Right atrium auricular region (tissue), 2 donors: ENCODE measurements at places on chromosomes 12 and 14. TPM values are rescaled to one million over a fixed set of nuclear protein-coding genes. Genes with fewer than 3 reads are reported as not detected.
A peak's percentile ranks its signal among the peaks of the same experiment; 100 is the strongest.

EEF1AKMT3 gene
- 3.6 TPM for total RNA-seq

TRMT5 gene
- total RNA-seq = 4.2 TPM

SIX4 gene
- 4.1 TPM for total RNA-seq

PRB2 gene
- not detected for total RNA-seq

LTB4R gene
- total RNA-seq = 1.9 TPM

ACOT4 gene
- 0.52 TPM for total RNA-seq

CLEC4A gene
- total RNA-seq = not detected

PIWIL1 gene
- not detected for total RNA-seq

ASIC1 gene
- 0.24 TPM for total RNA-seq

MGP gene
- total RNA-seq = 454 TPM

KRT3 gene
- total RNA-seq = not detected

KRT1 gene
- not detected for total RNA-seq

OR6C2 gene
- total RNA-seq = not detected

TAS2R8 gene
- not detected for total RNA-seq

DNA sequence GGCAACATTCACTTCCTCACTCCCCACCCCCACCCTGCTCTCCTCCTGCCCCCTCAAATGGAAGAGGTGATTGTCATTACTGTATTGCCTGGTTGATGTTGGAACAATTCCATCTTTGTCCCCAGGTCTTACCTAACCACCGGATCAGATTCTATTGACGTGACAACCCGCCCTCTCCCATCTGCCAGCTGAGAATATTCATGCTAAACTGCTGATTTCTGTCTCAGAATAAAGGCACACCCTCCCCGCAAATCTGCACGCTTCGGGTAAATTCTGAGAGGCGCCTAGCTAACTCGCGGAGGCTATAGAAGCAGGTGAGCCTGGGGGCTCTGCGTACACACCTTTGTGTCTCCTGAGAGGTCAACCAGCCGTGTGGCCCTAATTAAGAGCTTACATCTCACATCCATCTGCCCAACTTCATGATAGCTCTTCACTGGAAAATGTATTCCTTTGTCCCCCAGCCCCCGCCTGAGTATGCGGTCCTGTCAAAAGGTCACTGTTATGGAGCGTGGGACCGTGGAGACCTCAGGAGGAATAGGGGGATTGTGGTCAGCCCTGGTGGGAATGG lies 1054.3 kb downstream of the VRK1 start:
- no peak overlapping the region for H3K27ac ChIP-seq
- no peaks in the 10 kb centered on the region for H3K4me1 ChIP-seq
- no peak for DNase-seq
- no peaks in the 10 kb centered on the region for H3K27me3 ChIP-seq
- H3K36me3 ChIP-seq = no peaks in the 10 kb centered on the region

DNA sequence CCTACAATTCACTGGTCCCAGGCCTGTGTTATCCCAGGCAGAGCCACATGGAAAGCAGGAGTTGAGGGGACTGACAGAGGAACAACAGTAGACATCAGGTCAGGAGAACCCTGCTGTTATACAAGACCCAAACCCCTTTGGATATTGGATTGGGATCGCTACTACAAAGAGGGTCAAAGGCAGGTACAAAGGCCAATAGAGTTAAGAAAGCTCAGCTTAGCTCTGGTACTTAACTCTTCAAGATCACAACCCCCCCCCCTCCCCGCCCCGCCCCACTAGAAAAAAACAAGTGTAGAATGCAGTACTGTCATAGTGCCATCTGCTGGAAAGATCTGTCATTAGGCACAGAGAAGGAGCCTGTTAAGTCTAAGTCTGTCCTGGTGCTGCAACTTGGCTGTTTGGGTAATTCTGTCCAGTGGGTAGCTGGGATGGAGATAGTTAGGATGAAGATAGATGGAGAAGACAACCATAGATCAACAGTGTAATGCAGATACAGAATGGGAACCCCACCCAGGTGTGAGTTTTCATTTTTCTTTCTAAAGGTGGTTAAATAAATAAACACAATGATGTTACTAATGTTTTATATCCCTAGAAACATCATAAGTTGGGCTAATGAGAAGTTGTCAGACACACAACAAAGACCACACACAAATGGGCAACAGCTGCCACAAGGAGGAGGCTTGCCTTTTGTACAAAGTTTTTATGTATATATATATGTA lies 17.2 kb downstream of the REM2 start:
- no peak overlapping the region for H3K4me3 ChIP-seq
- H3K36me3 ChIP-seq = peaks cover 49% of the 10 kb centered on the region
- H3K27me3 ChIP-seq = no peaks in the 10 kb centered on the region
- H3K4me1 ChIP-seq = peaks cover 12% of the 10 kb centered on the region
- no peak overlapping the region for H3K27ac ChIP-seq

GRCh38 chr14:50383618-50384225 lies 13.0 kb downstream of the CDKL1 start:
- no peaks in the 10 kb centered on the region for H3K27me3 ChIP-seq
- H3K4me1 ChIP-seq = no peaks in the 10 kb centered on the region
- no peak overlapping the region for H3K4me3 ChIP-seq

GRCh38 chr12:66188584-66189485 lies at the start of gene IRAK3:
IRAK3 (plus strand) TSS chr12:66189214; CDS start chr12:66189300, 86 bp downstream.
- DNase-seq = peak; percentile 97
- peaks cover 19% of the 10 kb centered on the region for H3K4me1 ChIP-seq
- peak within 1 kb of the TSS; percentile 57 for H3K4me3 ChIP-seq
- H3K36me3 ChIP-seq = no peaks in the 10 kb centered on the region
- no peaks in the 10 kb centered on the region for H3K27me3 ChIP-seq

- DNase-seq = no peak
- no peaks in the 10 kb centered on the region for H3K36me3 ChIP-seq
- H3K4me1 ChIP-seq = no peaks in the 10 kb centered on the region
- H3K27me3 ChIP-seq = no peaks in the 10 kb centered on the region
- no peak overlapping the region for H3K27ac ChIP-seq
These were observed 16.8 kb upstream of the CACNA2D4 start for GRCh38 chr12:1935242-1935641.

- no peak for DNase-seq
- no peaks in the 10 kb centered on the region for H3K4me1 ChIP-seq
- H3K27me3 ChIP-seq = no peaks in the 10 kb centered on the region
- H3K4me3 ChIP-seq = no peak overlapping the region
These were observed 97.1 kb downstream of the ARF6 start for GRCh38 chr14:49989966-49990365.

- no peaks in the 10 kb centered on the region for H3K4me1 ChIP-seq
- no peaks in the 10 kb centered on the region for H3K36me3 ChIP-seq
- H3K27ac ChIP-seq = peak overlapping the region; percentile 100
- H3K4me3 ChIP-seq = peak overlapping the region; percentile 96
These were observed 848 bp downstream of the CTDSP2 start for GRCh38 chr12:57845478-57846284.

DNA sequence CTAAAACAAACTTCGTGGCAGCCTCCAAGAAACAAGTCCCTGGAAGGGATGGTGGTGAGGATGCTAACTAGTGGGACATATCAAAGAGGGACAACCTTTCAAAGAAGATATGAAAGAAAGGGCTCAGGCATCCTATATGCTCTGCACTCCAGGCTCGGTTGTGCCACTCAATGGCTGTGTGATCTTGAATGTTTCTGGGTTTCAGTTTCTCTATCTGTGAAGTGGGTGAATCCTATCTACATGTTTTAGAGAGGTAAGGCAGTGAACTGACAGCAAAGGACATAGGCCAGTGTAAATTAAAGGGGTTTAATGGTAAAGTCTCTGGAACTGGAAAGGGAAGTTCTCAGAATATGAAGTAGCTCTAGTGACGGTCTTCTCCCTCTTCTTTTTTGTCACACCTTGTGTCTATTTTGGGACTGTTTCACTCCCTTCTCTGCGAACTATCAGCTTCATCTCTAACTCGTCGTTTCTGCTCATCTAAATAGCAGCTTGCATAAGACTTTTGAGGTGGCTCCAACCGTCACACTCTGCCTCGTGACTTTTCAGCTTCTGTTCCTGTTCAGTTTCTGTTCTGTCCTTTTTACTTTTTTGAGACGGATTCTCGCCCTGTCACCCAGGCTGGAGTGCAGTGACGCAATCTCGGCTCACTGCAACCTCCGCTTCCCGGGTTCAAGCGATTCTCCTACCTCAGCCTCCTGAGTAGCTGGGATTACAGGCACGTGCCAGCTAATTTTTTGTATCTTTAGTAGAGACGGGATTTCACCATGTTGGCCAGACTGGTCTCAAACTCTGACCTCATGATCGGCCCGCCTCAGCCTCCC lies 273.6 kb downstream of the SUDS3 start:
- H3K4me1 ChIP-seq = no peaks in the 10 kb centered on the region
- H3K27ac ChIP-seq = no peak overlapping the region
- H3K4me3 ChIP-seq = no peak overlapping the region
- H3K36me3 ChIP-seq = no peaks in the 10 kb centered on the region

DNA sequence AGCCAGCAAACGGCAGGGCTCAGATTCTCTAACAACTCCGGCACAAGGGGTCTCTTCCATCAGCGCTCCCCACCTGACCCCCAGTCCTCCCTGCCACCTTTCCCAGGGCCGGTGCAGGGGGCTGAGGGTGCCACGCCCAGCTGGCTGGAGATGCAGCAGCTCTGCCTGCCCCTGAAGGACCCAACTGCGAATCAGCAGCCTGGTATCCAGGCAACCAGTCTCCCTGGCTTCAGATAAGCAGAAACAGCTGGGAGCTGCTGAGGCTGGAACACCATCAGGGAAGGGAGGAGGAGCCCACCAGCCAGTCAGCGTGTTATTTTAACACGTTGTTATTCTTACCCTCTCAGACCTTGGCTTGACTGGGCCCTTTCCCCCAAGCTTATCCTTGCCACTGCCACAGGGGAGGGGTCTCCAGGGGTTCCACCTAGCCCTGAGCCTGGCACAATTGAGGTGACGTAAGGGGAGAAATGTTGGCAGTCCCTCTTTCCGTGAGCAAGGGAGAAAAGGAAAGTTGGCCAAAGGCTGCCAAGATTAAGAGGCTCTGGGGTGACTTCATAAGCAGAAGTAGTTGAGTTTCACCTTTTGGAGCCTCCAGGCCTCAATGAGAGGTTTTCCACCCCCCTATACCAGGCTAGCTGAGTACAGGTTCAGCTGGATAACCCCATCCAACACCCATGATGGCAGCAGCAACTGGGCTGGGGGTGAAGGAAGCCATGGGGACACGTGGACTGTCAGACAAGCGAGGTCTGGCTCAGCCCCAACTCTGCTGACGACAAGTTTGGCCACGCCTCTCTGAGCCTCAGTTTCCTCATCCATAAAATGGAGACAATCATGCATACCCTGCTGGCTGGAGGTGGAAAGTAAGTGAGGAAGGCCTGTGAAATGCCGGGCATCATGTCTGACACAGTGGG lies 91.1 kb downstream of the IRF2BPL start:
- H3K27ac ChIP-seq = peak overlapping the region; percentile 56
- DNase-seq = peak; percentile 77
- no peaks in the 10 kb centered on the region for H3K36me3 ChIP-seq
- H3K4me3 ChIP-seq = no peak overlapping the region

GRCh38 chr14:104334424-104335161 lies 196.2 kb downstream of the KIF26A start:
- H3K27me3 ChIP-seq = no peaks in the 10 kb centered on the region
- no peaks in the 10 kb centered on the region for H3K36me3 ChIP-seq
- H3K4me1 ChIP-seq = no peaks in the 10 kb centered on the region
- no peak overlapping the region for H3K4me3 ChIP-seq
- H3K27ac ChIP-seq = no peak overlapping the region
- DNase-seq = no peak

GRCh38 chr14:49106741-49107667 lies 479.2 kb downstream of the RPS29 start:
- no peaks in the 10 kb centered on the region for H3K36me3 ChIP-seq
- H3K27ac ChIP-seq = no peak overlapping the region
- no peaks in the 10 kb centered on the region for H3K4me1 ChIP-seq
- DNase-seq = no peak
- no peak overlapping the region for H3K4me3 ChIP-seq

DNA sequence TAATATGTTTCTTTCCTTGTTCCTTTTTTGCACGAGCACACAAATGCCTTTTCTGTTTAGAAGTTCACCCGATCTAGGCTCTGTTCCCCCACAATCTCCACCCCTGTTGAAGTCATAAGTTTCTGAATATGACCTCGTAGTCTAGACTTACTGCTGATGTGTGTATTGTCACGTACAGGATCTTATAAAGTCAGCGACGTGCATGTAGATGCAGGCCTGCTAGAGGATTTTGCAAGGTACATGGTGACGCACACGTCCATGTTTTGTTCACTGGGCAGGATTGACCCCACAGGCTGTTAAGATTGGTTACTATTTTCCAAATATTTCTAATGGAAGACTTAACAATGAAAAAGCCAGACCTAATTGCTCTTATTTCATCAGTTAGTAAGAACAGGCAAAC lies 46.2 kb upstream of the CCDC91 start:
- no peaks in the 10 kb centered on the region for H3K36me3 ChIP-seq
- no peak overlapping the region for H3K27ac ChIP-seq
- H3K4me3 ChIP-seq = no peak overlapping the region
- DNase-seq = no peak

GRCh38 chr14:21414137-21414631 lies 30.4 kb upstream of the SUPT16H start:
- no peak overlapping the region for H3K4me3 ChIP-seq
- H3K4me1 ChIP-seq = no peaks in the 10 kb centered on the region
- H3K27ac ChIP-seq = no peak overlapping the region
- no peak for DNase-seq

- no peaks in the 10 kb centered on the region for H3K27me3 ChIP-seq
- H3K4me3 ChIP-seq = no peak overlapping the region
- no peaks in the 10 kb centered on the region for H3K36me3 ChIP-seq
- DNase-seq = no peak
These were observed 3.3 kb downstream of the DLK1 start for GRCh38 chr14:100729982-100730381.

DNA sequence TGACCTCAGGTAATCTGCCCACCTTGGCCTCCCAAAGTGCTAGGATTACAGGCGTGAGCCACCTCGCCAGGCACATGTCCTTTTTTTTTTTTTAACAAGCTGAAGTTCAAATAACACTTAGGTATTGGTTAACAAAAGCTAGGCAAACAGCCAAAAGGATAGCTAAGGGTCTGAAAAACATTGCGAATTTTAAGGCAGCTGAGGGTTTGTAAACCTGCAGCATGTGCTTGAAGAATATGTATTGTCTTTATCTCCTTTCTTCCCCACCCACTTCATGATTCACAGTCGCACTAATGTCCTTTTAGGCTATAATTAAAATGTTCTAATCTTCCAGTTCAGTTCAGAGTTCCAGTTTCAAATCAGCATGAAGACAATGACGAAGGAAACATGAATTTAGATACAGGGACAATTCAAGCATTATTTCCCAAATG lies 30.1 kb upstream of the CERS5 start:
- DNase-seq = no peak
- peaks cover 44% of the 10 kb centered on the region for H3K36me3 ChIP-seq
- no peak overlapping the region for H3K4me3 ChIP-seq
- H3K27me3 ChIP-seq = no peaks in the 10 kb centered on the region
- no peak overlapping the region for H3K27ac ChIP-seq

DNA sequence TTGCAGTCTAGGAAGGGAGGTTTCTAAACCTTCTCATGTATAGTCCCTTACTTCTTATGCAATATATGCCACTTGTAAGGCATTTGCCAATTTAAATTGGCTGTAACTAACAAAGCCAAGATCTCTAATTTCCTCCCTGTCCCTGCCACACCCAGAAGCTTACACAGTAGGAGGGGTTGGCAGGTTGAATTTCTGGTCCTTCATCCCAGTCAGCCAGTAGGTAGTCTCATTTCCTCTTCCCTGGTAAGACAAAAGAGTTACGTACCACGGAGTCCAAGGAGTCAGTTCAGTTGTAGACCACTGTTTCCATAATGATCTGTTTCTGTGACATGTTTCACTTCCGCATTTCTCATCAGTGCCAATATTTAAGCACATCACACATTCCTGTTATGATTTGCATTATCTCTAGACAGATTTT lies 47.0 kb upstream of the PLBD1 start:
- no peaks in the 10 kb centered on the region for H3K36me3 ChIP-seq
- no peak for DNase-seq

GRCh38 chr12:66196806-66197205 lies 7.8 kb downstream of the IRAK3 start:
- no peaks in the 10 kb centered on the region for H3K27me3 ChIP-seq
- peaks cover 16% of the 10 kb centered on the region for H3K4me1 ChIP-seq
- no peaks in the 10 kb centered on the region for H3K36me3 ChIP-seq
- DNase-seq = no peak
- H3K27ac ChIP-seq = no peak overlapping the region
- H3K4me3 ChIP-seq = no peak overlapping the region
